ENCODE measurements at places on chromosomes 7 and 10.

DNA sequence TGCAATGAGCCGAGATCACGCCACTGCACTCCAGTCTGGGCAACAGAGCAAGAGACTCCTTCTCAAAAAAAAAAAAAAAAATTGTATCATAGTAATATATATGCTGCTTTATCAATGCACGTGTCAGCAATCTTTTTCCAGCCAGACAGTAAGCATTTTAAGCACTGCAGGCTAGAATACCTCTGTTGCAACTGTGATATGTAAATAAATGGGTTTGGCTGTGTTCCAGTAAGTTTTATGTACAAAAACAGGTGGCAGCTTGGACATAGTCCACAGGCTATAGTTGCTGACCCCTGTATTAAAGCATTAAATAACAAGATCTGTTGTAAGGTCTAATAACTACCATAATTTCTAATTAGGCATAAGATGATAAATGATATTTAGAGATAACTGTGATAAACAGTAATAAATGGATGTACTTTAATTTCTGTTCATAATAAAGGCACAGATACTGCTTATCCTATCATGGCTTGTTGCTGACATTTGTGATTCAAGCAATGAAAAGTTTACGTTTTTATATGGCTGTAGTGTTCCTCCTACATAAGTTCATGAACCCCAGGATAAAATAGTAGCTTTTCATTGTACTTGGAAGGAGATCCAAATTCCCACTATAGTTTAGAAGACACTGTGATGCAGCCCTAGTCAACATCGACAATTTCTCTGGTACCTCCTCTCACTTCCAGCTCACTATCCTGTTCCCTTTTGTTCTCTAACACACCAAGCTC, 161.4 kb downstream of the ELMO1 start:
- peak overlapping the region; percentile 1 for H3K27ac ChIP-seq
- no peak overlapping the region for H3K4me3 ChIP-seq
- H3K36me3 ChIP-seq = no peaks in the 10 kb centered on the region
- peaks cover 25% of the 10 kb centered on the region for H3K4me1 ChIP-seq
- H3K27me3 ChIP-seq = no peaks in the 10 kb centered on the region

DNA sequence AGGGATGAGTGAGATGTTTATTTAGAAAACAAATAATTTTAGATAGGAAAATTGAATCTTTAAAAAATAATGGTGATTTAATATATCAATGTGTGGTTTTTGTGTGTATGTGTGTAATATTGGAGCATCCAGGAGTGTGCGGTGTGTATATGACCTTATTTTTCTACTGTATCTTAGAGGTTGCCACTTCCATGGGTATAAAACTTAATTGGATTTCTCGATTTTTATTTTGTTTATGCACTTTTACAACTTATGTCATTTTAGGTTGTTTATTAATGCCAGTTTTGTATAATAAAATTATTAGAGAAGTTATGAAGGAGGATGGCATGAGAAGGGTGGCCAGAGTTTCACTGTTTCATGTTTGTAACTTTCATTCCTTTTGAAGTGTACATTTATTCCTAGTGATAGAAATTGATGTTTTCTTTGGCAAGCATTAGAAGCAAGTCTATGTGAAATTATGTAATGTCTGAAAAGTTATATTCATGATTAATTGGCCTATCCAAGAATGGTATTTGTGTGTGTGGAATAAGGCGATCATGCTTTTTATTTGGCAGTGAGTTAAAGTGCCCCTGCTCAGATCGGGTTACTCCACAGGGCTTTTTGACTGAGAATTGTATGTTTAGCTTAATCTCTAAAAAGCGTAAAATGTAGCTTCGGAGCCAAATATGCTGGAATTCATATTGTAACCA, 110.3 kb downstream of the KAT6B start:
- DNase-seq = no peak
- H3K27ac ChIP-seq = no peak overlapping the region

DNA sequence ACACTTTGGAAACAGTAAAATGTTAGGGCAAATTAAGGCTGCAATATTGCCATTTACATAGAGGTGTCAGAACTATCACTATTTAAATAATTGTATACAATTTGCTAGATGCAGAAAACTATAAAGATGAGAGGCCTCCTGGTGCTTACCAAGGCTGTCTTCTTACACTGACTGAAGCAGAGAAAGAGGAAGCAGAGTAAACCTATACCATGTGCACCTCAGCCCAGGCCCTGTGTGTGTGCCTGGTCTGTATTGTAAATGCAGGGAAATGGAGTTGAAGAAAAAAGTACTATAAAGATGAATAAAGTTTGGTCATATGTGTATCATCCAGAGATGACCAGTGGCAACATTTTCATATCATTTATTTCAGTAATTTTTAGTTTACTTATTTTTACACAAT, 29.2 kb downstream of the ELMO1 start:
- no peak overlapping the region for H3K4me3 ChIP-seq
- H3K27ac ChIP-seq = no peak overlapping the region
- no peaks in the 10 kb centered on the region for H3K36me3 ChIP-seq
- no peak for DNase-seq
- peaks cover 23% of the 10 kb centered on the region for H3K4me1 ChIP-seq

- H3K36me3 ChIP-seq = no peaks in the 10 kb centered on the region
- no peak for DNase-seq
Observed at GRCh38 chr10:27464993-27465392, 39.1 kb upstream of the RAB18 start.

Data from heart left ventricle (tissue), 16 donors.